ENCODE measurements at places on chromosomes 3 and 15.

GRCh38 chr3:41175365-41175764 lies 23.9 kb upstream of the CTNNB1 start:
- DNase-seq, result no peak

DNA sequence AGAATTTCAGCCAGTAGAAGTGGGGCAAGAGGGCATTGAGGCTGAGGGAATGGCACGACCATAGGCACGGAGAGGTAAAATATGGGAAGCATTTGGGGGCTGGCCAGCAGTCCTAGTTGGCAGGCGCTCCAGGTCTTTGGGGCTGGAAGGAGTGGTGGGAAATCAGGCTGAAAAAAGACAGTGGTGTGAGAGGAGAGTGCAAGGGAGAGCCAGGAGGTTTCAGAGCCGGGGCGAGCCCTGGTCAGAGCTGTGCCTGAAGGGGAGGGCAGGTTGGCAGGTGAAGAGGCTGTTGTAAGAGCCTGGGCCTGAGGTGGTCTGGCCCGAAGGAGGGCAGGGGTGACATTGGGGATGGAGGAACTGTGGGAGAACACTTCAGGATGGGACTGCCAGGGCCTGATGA lies 1.6 kb upstream of the IDH3A start:
- no peak for DNase-seq

DNA sequence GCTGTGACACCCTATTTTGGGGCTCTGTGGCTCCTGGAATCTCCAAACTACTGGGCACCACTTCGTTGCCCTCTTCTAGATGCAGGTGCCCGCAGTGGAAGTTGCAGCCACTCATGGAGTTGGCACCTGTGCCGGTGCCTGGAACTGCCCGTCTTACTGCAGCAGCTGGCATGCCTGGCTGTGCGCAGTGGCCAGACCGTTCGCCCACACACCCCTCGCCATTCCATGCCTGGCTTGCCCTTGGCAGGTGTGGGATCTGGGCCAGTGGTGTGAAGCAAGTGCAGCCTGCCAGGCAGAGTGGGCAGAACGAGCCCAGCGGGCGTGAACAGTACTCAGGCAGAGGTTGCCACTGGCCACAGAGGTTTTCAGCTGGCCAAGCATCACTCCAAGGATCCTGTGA lies 1286.7 kb downstream of the ROBO1 start:
- DNase-seq, result no peak

GRCh38 chr15:94674296-94674695 lies 442.9 kb downstream of the MCTP2 start:
- no peak for DNase-seq

DNA sequence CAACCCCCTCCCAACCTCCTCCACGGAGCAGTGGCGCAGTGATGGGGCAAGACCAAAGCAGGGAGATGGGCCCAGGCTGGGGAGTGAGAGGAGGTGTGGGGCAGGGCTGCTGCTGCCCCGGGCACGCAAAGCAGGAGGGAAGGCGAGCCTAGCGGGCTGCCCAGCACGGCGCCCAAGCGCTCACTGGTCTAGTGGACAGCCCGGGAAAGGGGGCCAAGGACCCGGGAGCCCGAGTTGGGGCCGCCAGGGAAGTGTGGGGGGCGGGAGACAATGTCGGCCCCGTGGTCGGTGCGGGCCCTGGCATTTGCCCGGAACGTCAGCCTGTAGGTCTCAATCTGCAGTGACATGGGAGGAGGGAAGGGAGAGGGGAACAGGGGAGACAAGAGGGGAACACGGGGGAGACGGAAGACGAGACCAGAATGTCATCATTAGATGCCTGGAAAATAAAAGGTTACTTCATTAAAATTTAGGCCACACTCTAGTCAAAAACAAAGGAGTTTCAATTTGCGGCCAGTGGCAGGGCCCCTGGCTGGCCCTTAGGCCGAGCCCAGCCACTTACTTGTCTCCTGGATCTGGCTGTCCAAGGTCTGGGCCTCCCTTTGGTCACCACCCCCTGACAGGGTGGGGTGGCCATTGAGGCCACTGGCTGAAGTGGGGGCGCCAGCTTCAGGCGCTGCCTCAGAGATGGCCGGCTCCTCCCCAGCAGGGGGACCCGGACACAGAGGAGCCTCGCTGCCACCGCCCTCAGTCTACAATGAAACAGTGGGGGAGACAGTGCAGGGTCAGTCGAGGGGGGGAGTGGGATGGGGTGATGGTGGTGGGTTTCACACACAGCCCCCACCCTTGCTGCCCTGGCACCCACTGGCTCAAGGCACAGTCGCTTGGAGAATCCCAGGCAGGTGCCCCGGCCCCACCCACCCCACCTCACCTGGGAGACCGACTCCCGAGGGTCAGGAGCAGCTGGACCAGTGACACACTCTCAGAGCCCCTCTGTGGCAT lies 50.0 kb downstream of the DHX30 start:
- DNase-seq, result no peak

- DNase-seq, result no peak
Observed at GRCh38 chr15:87761736-87762509, 494.6 kb downstream of the NTRK3 start.

GRCh38 chr3:119194237-119195150 lies 21.1 kb downstream of the UPK1B start:
- DNase-seq, result no peak

GRCh38 chr15:51668446-51668845 lies 12.9 kb upstream of the SCG3 start:
- no peak for DNase-seq

- DNase-seq, result no peak
Observed at GRCh38 chr3:28835751-28836150, 445.1 kb upstream of the RBMS3 start.

DNA sequence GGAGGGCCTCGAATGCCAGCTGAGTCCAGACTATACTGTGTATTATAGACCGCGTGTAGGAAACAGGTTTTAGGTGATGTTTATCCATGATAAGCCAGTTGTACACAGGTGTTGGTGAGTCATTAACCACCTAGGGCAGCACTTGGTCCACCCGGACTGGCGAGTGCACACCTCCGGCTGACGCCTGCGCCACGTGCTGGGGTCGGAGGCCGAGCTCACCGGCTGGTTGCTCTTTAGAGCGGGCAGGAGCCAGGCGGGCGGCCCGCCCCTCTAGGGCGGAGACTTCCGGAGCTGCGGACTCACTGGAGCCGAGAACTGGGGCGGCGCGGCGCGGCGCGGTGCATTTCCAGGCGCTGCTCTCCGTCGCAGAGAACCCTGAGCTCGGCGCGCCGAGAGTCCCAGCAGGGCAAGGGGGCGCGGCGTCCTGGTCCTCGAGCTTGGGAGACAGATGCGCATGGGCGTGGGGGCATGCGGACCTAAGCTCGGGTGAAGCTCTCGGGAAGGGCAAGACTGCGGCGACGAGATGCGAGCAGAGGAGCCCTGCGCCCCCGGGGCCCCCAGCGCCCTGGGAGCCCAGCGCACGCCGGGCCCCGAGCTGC lies at the start of gene ESYT3:
Gene ESYT3, plus strand, starts transcription at position 341 of the 599 bp plus-strand sequence. Its CDS starts 183 bp downstream, at position 524.
- peak; percentile 41 for DNase-seq

- DNase-seq, result no peak
Observed at GRCh38 chr15:99508852-99509251, 56.9 kb upstream of the MEF2A start.

GRCh38 chr3:98531622-98532274 lies at the start of gene GPR15:
TSS of gene GPR15 (plus strand) at chr3:98531978. CDS start at chr3:98532034, 56 bp downstream.
- no peak for DNase-seq

DNA sequence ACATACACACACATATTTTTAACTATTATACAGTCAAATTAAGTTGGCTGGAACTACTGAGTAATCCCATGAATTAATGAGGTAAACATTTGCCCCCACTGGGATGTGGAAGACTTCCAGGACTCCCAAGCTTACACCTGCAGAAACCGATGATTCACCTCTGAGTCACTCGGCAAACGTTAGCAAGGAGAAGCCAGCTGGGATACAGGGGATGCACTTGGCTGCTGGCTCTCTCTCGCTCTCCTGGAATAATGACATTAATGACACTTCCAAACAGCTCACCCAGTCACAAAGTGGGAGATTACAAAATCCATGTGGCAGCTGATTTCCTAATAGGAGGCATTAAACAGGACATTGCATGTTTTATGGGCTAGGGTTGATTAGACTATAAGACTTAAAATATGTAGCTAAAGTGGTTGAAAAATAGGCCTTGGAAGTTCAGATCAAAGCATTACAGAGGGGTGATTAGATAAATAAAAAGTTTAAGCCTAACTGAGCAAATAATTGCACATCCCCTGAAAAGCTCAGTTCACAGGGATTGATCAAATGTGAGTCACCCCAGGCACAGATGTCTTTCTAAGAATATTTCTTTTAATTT lies 500.9 kb downstream of the SOX2 start:
- no peak for DNase-seq

- DNase-seq, result no peak
Observed at GRCh38 chr3:61181874-61182273, 69.4 kb downstream of the FHIT start.

DNA sequence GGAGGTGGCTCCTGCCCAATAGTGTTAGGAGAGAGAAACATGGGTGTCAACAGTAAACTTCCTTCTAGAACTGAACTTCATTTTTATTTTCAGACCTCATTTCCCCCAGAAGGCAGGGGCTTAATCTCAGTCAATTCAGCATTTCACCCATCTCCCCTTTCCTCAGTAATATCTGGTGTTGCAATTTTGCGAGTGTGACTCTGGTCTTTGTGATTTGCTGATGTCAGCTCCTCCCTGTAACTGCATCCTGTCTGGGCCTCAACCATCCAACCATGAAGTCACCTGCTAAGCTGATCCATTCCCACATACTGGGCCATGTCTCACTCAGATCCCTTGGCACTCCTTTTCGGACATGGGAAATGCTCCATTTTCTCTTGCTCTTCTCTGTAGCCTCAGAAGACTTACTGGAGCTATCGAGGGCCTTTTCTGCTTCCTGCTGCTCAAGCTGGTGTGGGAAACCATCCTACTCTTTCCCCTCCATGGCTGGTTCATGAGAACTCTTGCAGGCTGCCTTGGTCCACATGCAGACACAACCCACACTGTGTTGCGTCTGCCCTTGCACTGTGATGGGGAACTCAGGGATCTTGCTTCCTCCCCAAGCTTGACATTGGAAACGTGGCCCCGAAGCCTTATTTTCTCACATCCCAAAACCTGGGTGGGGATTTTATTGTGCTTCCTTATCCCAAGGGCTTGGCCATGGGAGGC lies 24.6 kb downstream of the CCR4 start:
- no peak for DNase-seq

DNA sequence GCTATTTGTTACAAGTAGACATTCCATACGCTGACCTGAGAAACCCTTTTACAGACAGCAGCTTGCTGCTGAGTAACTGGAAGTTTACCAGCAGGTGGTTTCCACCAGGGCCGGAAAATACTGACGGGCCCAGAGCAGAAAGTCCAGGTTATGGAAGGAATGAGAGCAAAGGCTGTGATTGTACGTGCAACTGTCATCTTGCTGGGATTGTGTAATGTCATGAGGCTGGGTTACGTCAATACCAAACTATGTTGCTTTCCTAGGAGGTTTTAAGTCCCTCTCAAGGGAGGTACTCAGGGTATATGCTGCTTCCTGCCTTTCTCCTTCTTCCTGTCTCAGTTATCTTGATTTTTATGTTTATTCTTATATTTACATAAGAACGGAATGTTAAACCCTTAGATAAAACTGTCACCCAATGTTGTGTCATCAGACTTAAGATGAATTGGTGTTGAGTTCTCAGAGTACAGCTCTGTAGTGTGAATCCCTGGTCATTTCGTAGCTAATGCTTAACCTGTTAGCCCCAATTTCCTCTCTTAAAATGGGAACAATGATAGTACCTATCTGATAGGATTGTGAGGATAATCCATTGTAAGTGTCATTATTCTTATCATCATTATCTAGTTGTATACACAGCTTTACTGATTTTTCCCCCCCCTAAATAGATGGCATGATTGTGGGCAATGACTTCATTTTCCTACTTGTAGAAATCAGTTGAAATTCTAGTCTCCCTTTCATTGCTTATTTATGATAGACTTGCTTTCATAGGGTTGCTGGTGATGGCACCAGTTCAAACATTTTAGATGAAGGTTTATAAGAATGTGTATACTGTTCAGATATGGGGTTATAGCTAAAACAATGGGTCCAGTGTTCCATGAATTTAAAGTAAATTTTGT lies 101.4 kb downstream of the FNDC3B start:
- no peak for DNase-seq

DNA sequence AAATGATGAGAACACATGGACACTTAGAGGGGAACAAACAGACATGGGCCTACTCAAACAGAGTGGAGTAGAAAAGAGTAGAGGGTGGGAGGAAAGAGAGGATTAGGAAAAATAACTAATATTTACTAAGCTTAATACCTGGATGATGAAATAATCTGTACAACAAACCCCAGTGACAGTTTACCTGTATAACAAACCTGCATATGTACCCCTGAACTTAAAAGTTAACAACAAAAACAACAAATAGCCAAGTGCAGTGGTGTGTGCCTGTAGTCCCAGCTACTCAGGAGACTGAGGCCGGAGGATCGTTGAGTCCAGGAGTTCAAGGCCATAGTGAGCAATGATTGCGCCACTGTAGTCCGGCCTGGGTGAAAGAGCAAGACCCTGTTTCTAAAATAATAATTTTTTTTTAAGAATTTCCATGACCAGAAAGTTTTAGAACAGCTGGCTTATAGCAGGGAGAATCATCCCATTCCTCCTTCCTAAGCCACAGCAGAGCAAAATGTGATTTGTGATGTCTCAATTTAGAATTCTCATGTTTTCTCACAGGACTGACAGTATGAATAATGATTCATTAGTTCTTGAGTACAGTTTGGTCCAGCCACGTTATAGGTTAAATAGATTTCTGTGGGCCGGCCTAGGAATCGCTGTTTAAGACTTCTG lies 150.0 kb downstream of the ZNF609 start:
- no peak for DNase-seq

- no peak for DNase-seq
Observed at GRCh38 chr3:128984596-128984995, 9.3 kb downstream of the CFAP92 start.

GRCh38 chr3:18735005-18735404 lies 309.9 kb upstream of the SATB1 start:
- no peak for DNase-seq

GRCh38 chr3:128489927-128490649 lies 2.9 kb downstream of the GATA2 start:
- DNase-seq, result no peak

GRCh38 chr3:126446791-126447190 lies 28.9 kb downstream of the ZXDC start:
- DNase-seq, result no peak

GRCh38 chr3:38368238-38368637 lies 21.7 kb downstream of the XYLB start:
- DNase-seq, result no peak

DNA sequence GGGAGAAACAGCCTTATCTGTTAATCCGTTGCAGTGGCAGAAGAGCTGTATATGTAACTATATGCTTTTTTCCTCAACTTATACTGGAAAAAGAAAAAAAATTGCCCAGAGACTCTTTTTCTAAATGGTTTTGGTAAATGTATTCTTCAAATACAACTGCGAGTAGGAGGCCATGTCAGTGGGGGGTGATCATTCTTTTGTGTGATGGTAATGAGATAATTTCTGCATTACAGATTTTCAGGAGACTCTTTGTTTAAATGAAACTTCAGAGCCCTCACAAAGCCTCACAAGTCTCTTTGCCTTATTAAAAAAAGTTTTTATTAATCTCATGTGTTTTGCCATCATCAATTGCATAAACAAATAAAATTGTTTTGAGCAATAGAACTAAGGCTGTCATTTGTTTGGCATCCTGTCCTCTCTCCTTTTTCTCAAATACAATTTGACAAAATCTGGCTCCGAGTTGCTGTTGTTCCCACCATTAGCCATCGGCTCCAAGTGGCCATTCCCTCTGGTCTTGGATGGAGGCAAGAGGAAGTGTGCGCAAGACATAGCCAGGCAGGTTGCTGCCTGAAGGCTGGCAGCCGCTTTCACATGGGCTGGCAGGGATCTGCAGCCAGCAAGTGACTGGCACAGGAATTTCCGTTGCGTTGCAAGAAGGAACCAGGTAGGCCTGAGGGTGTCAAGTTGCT lies 116.7 kb downstream of the FNDC3B start:
- DNase-seq, result no peak

GRCh38 chr15:72560458-72560857 lies 86.3 kb downstream of the ARIH1 start:
- DNase-seq, result no peak
